ENCODE measurements at places on chromosomes 4 and X.

- DNase-seq = no peak
Observed at GRCh38 chrX:30635630-30636029, 17.6 kb upstream of the GK start.

- DNase-seq = no peak
Observed at GRCh38 chr4:94420356-94420755, 31.4 kb upstream of the PDLIM5 start.

DNA sequence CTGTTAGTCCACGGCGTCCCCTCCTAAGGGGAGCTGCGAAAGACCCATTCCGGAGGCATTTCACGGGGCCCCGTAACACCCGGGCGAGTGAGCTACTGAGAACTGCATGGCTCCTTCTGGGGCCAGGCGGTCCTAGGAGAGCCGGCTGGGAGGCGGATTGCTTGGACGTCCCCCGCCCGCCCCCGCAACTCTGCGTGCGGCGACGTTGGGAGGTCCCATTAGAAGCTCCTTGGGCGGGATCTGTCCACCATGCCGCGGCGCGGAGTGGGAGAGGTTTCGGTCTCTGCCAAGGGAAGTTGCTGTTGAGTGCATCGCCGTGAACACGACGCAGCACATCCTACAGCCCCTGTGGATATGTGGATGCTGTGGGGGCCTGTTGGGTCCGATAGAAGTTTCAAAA is 85.4 kb upstream of the IGFBP7 start:
- DNase-seq = no peak

- no peak for DNase-seq
Observed at GRCh38 chr4:65167719-65168118, 502.6 kb downstream of the EPHA5 start.

DNA sequence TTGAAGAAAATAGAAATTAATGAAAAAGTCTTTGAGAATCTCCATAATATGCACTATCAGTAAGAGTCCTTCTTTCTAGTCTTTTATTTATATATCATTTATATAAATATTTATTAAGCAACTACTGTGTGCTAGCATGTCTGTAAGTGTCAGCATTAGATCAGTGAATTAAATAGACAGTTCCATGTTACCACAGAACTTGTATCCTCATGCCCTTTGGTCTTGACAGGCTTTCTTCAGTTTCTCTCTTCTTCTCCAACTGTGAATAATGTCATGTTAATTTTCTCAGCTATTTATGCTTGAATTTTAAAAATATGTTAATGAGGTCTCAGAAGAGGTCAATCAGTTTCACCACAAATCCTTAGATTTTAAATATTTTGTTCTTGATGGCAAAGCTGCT is 389.6 kb upstream of the TRAM1L1 start:
- DNase-seq = no peak

DNA sequence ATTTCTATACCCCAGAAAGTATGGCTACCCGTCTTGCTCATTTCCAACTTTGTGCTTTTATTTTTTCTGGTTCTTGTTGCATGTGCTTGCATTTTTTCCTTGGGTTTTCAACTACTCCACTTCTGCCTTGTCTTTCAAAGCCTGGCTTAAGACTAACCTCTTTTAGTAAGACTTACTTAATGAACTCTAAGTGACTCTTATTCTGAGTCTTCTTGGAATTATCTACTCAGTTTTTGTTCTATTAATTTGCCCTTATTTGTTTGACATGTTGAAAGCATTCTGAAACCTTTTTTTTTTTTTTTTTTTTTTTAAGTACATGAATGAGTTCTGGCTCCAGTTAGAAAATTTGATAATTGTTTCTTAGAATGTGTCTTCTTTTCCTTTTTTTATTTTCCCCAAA is 74.8 kb downstream of the SLIT2 start:
- no peak for DNase-seq

GRCh38 chrX:155070038-155070437 is 898 bp downstream of the CMC4 start:
- DNase-seq = no peak

DNA sequence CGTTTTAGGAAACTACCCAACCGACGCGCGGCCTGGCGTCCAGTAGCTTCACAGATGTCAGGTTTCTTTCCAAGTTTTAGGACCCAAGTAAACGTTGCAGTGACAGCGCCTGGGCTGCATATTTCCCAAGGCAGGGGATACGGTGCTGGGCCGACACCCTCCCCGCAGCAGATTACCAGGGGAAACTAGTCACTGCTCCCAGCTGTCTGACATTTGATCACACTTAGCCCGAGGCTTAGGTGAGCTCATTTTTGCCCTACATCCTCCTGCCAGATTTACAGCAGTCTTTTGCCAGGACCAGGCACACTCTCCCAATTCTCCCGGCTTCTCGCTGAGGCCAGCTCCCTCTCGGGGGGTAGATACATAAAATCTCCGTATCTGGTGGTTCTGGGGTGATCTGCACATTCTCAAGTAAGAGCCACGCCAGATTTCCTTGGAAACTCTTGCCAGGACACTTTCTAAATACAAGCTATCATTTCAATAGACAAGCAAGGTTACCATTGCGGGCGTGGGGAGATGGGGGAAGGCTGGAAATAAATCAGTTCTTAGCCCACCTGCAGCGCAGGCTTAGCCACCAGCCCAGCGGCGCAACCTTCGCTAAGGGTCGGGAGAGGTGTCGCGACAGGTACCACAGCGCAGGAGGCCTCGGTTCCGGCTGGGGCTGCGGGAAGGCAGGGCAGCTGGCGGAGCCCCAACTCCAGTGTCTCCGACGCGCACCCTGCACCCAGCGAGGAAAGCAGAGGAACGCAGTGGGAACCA is 2.5 kb upstream of the SOX3 start:
- no peak for DNase-seq

- no peak for DNase-seq
Observed at GRCh38 chrX:96982161-96982560, 98.5 kb downstream of the RPA4 start.

DNA sequence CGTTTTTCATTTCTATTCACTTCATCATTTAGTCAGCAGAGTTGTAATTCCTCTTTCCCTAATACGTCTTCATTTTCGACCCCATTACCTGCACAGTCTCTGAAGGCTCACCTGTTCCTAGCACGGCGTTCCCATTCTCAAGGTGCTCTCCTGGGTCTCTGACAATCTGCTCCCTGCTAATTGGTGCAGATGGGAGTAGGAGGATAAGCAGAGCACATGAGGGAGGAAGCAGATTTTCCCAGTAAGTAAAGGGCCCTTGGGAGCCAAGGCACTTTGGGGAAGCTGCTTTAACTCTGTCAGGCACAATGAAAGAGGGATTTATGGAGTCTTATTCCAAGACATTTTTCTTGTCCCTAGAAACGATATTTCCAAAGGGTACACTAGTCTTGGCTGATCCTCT is 466.4 kb downstream of the STIM2 start:
- DNase-seq = no peak

DNA sequence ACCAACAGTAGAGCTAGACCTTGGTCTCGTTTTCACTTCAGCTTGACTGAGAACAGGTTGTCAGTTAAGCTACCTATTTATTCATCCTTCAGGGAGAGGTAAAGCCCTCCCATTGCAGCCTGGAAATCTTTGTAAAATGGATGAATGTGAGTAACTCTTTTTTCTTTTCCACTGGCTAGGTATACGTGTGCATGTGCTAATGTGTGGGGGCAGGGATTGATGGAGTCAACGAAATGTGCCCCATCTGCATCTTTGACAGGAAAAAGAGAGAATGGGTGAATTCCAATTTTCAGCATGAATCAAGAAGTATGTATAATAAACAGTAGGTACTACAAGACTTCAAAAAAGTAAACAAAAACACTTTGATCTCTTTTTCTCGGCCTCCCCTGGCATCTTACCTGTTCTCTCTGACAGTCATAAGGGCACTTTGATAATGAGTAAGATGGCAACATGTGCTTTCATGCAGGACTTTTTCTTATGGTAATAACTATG is at the start of gene IL21:
Gene IL21 (minus strand): TSS at position 51 of the 492 bp plus-strand sequence. CDS start 55 bp downstream, outside the sequence.
- no peak for DNase-seq

- no peak for DNase-seq
Observed at GRCh38 chr4:110271986-110272385, 73.6 kb upstream of the ELOVL6 start.

DNA sequence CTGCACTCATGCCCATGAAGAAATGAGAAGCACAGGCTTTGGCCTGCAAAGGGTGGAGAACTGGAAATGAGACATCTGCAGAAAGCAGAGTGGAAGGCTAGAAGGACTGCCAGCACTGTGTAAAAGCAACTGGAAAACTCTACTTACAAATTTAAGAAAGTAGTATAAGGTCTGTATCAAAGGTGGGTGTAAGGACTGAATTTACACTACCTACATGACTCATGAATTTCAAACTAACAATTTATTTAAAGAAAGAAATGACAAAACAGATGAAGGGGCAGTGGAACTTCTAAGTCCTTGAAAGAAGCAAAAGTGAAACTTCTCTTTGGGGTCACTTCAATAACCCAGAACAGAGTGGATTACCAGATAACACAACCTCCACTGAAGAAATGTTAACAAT is 71.2 kb downstream of the SLC10A7 start:
- no peak for DNase-seq

GRCh38 chrX:53831662-53832635 is 145.4 kb upstream of the HUWE1 start:
- peak; percentile 4 for DNase-seq

DNA sequence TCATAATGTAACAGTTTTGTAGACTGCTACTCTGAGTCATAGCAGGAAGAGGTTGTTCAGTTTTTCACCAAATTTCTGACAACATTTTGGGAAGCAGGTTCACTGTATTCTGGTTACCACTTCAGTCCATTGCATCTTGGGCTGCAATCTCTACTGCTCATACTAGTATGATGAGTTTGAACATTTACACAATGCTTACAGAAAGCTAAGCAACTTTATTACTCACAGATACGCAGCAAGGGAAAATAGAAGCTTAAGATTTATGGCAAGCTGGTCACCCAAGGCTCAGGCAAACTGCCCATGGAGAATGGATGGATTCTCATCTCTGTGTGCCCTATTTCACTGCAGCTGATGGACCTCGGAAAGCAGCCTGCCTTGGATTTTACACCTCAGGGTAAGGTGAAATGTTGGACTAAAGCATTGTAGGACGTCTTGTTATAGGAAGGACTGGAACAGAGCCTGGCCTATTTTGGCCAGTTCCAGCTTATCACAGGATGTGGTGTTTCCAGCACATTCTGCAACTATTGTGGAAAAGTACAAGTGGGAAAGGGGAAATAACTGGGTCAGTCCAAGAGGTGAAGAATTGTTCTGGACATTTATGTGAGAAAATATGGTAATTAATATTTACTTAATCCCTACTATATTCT is 887.1 kb upstream of the AGA start:
- DNase-seq = no peak

GRCh38 chr4:15234856-15235126 is 193.0 kb upstream of the C1QTNF7 start:
- DNase-seq = no peak

DNA sequence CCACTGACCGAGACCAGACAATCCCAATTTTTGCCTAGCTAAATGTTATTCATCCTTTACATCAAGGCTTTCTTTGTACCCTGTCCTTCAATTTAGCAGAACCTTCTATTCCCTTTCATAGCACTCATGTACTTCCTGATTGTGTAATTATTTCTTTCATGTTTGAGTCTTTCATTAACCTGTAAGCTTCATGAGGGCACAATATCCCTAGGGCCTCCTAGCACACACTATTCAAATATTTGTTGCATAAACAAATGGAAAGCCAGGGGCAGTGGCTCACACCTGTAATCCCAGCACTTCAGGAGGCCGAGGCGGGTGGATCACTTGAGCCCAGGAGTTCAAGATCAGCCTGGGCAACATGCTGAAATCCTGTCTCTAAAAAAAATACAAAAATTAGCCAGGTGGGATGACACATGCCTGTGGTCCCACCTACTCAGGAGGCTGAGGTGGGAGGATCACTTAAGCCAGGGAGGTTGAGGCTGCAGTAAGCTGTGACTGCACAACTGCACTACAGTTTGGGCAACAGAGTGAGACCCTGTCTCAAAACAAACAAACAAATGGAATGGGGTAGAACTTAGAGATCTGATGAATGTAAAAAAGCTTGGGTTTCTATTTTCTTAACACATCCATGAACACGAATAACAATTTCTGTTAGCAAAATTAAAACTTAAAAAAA is 59.0 kb downstream of the SAT1 start:
- DNase-seq = no peak

DNA sequence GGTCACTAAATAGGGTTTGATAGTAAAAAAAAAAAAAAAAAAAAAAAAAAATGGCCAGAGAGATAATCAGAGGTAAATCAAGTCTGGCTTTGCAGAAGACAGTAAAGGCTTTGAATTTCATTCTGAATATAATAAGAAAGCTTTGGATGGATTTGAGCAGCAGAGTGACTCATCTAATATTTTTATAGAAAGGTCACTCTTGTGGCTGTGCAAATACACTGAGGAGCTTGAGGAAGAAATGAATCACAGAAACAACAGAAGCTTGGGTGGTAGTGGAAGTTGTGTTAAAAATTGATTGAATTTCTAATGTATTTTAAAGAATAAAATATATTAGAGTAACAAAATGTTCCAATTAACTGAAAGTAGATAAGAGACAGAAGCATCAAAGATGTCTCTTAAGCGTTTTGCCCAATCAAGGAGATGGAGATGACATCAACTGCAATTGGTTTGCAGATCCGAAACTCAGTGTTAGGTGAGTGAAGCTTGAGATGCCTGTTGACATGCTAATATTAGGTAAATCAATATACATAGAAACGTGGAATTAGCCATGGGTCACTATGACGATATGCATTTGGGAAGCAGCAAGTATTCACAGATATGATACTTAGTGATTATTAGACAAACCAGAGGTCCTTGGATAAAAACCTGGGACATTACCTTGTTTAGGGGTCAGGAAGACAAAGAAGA is 280.5 kb downstream of the GPM6A start:
- peak; percentile 24 for DNase-seq

DNA sequence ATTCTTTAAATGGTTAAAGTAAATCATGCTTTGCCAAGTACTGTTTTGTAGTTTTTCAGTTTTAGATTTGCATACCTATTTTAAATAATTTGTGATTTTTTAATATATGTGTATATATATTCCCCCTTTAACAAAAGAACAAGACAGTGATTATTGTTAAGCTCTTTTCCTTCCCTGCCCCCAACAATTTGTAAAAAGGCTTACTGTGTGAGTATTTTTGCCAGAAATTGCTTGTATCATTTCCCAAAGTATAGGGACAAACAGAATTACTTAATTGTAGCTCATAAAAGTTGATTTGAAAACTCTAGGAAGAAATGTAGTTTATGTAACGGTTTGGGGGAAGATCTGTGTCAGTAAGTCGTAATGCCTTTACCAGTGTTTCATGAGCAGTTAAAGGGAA is 19.0 kb downstream of the CPEB2 start:
- no peak for DNase-seq

- DNase-seq = no peak
Observed at GRCh38 chr4:36446275-36446674, 164.9 kb downstream of the DTHD1 start.

All from HS-27A (cell line).